ENCODE measurements at places on chromosomes 6 and 20.

- DNase-seq = no peak
These were observed 21.1 kb downstream of the BAG2 start for GRCh38 chr6:57193177-57193576.

- no peak for DNase-seq
These were observed 1.4 kb downstream of the FYN start for GRCh38 chr6:111871725-111872400.

DNA sequence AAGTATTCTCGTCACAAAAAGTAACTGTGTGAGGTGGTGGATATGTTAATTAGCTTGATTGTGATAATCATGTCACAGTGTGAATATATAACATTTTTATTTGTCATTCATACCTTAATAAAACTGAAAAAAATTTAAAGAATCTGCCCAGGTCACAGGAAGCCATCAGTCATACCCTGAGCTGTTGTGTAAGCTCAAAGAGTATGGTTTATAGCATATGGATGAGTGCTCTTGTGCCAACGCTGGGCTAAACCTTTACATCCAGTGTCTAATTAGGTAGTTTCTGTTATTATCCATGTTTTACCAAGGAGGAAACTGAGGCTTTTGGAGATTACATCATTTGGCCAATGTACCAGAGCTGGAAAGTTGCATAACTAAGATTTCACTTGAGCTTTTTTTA lies 11.4 kb downstream of the PKIG start:
- no peak for DNase-seq

GRCh38 chr20:38167851-38168760 lies 3.0 kb upstream of the TGM2 start:
- no peak for DNase-seq

DNA sequence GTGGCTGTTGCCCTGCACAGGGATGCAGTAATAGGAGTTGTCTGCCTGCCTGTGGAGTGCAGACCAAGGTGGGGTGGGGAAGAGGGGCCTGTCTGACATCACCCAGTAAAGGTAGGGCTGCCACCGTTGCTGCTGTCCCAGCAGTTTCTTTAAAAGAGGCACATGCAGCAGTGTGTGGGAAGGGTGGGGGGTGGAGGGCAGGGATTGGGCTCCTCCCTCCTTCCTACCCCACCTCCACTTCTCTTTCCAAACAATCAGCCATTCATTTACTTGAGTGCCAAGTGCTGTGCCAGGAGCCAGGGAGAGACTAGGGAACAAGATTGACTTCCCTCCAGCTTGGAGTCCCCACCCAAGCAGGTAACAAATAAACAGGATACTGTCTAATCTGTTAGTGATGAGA lies 66.8 kb upstream of the MYL9 start:
- no peak for DNase-seq

- no peak for DNase-seq
These were observed 143.5 kb downstream of the ANKRD60 start for GRCh38 chr20:58084966-58085365.

GRCh38 chr6:143793280-143793619 lies 49.9 kb upstream of the LTV1 start:
- DNase-seq = no peak

- no peak for DNase-seq
These were observed 46.7 kb downstream of the MARCKS start for GRCh38 chr6:113903666-113904330.

DNA sequence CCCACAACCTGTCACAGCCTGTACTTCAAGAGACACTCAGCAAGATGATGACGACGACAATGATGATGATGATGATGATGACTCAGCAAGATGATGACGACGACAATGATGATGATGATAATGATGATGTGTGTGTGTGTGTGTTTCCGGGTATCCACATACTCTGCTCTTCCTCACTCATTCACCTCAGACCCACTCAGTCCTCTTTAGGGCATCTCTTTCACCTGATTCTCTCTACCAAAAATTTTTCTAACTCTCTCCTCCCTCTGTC lies 1.2 kb upstream of the EIF6 start:
- no peak for DNase-seq

DNA sequence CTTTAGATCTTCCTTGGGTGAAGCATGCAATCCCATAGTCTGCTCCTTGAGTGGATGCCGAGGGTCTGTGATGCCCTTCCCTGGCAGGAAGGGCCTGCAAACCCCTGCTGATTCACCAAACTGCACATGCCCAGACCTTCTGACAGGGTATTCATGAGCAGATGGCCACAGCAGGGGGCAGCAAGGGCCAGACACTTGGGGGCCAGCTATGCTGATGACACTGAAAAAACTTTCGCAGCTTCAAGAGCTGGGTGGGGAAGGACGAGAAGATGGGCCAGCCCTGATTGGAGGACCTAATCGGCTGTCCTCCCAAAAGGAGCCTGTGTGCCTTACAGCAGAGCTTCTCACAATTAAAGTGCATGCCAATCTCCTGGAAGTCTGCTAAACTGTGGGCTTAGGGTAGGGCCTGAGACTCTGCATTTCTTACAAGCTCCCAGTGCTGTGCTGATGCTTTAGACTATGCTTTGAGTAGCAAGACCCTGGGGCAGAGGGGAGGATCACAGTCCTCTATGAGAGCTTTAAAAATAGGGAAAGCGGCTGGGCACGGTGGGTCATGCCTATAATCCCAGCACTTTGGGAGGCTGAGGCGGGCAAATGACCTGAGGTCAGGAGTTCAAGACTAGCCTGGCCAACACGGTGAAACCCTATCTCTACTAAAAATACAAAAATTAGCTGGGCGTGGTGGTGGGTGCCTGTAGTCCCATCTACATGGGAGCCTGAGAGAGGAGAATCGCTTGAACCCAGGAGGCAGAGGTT lies 15.2 kb upstream of the GDAP1L1 start:
- no peak for DNase-seq

- DNase-seq = no peak
These were observed 170.1 kb downstream of the LRFN2 start for GRCh38 chr6:40417031-40417430.

DNA sequence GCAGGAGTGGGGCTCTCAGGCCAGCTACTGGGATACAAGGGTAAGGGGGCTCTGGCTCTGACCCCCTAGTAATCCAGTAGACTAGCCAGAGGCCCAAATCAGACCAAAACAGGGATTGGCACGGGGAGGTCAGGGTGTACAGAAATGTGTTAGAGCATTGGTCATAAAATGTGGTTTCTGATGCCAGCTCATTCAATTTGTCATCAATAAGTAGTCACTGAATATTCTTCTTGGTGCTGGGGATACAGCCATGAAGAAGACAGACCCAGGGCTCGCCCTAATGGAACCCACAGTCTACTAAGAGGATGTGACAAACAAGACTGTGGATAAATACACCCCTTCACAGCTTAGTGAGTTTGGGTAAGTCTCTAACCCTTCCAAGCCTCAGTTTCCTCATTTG lies 11.1 kb downstream of the MAP1LC3A start:
- no peak for DNase-seq

DNA sequence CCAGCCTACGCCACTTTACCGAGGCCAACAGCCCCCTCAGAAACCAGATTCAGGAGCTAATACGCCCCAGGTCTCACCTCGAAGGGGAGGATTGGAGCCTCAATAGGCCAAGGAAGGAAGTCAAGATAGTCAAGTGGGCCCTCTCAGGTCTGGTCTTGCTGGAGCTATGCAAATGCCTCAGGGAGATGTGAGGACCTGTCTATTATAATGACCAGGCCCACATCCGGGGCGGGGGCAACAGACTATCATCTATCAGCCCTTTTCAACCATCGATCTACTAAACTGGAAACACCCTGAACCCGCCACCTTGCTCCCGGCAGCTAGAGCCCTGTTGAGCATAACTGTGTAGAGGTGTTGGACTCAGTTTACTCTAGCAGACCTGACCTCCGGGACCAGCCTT lies 12.7 kb upstream of the GSTA3 start:
- DNase-seq = no peak

- no peak for DNase-seq
These were observed 143.7 kb upstream of the PTPN1 start for GRCh38 chr20:50366270-50367103.

GRCh38 chr6:119838043-119838442 lies 488.5 kb upstream of the MAN1A1 start:
- no peak for DNase-seq

DNA sequence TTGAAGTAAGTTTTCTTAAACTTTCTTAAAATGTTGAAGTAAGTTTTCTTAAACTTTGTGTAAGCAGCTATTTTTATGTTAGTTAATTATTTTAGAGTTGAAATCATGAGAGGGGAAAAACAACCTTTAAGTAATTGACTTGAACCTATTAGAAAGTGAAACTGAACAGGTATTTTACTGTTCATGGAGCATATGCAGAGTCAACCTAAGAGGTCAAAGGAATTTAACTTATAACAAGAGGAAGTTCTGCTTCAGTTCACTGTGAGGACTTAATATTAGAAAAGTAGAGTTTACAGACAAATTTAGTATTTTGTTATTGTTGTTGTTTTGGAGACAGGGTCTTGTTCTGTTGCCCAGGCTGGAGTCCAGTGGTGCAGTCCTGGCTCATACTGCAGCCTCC lies 38.0 kb downstream of the CDYL start:
- no peak for DNase-seq

- DNase-seq = no peak
These were observed 305.4 kb downstream of the FARS2 start for GRCh38 chr6:5566718-5567117.

- DNase-seq = no peak
These were observed 16.6 kb downstream of the APCDD1L start for GRCh38 chr20:58498470-58499068.

- DNase-seq = no peak
These were observed 53.8 kb upstream of the TSHZ2 start for GRCh38 chr20:52918311-52918710.

GRCh38 chr6:1144842-1145767 lies 166.8 kb upstream of the FOXQ1 start:
- DNase-seq = no peak

DNA sequence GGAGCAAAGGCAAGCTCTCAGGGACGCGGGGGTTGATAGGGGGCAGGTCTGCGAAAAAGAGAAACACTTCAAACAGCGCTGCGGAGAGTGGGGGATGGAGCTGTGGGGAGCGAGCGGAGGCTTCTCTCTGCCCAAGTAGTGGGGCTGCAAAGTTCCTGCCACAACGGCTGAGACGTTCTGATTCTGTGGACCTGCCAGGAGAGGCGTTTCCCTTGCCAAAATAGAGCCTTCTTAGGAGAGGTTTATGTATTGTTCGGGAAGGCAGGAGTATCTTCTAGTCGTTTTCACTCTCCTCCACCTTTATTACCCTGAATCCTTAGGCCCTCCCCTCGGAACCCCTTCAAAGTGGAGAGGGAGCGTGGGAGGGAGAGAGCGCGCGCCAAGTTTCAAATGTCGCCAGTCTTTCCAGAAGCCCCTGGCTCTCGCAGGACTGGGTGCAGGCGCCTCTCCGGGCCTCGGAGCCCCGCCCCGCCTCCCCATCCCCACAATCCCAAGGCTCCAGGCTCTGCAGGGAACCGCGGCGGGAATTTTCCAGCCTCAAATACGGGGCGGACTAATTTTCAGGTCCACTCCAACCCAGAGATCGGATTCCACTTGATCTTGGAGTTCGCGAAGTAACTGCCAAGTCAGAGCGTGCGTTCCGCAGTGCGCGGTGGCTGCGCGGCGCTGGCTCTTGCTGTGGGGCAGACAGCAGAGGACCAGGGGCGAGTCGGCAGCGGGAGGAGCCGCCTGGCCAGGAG lies 10.0 kb upstream of the POU3F2 start:
- DNase-seq = no peak

DNA sequence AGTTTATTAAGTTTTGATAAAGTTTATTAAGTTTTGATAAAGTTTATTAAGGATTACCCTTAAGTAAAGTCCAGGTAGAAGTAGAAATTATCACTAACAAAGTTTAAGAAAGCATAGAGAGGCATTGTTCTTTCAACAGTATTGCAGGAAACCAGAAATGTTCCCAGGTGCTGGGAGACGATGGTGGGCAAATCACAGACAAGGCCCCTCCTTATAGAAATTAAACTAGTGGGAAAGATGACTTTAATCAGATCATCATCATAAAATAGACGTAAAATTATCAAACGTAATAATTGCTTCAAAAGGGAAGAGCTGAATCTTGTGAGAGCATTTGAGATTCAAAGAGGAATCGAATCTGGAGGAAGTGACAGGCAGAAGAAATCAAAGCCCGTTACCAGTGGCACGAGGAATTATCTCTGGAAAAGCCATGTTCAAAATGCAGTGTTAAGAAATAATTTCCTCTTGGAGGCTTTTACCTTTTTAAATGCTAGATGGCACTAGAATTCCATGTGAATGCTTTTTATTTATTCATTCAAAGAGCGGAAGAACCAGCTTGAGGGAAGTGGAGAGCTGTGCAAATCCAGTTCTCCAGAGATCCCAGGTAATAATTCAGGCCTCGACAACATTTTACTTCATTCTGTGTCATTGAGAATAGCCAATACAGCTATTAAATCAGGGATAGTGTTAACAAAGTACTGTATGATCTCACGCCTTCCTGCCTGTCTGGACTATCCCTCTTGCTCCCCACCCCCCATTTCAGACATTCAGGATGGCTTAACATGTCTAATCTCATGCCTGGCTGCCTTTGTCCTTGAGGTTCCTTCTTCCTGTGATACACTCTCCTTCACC lies 1.0 kb upstream of the APMAP start:
- no peak for DNase-seq

- no peak for DNase-seq
These were observed 2.5 kb upstream of the PMEPA1 start for GRCh38 chr20:57712341-57712740.

GRCh38 chr6:140542863-140543262 lies 1168.4 kb upstream of the CITED2 start:
- DNase-seq = no peak

DNA sequence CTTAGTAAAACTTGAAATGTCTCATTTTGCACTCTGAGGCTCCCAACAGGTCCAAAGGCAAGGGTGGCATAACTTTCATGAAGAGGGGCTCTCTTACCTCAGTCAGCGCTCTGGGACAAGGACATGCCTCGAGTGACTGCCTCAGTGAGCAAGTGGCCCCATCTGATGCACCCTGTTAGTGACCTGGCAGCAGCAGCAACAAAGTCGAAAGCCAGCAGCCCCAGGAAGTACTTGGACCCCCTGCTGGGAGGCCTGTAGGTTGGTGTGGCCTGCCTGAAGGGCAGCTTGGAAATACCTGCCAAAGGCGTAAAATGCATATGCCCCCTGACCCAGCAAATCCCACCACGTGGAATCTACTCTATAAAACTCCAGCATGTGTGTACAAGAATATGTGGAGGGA lies 13.2 kb downstream of the MAP1LC3A start:
- DNase-seq = no peak

Data from stimulated activated CD4-positive, alpha-beta T cell treated with anti-CD3 and anti-CD28 coated beads, Interleukin-15, amount 100 ng/mL, for 1 hour (primary cell).